ENCODE measurements at places on chromosomes 2 and 18.

GRCh38 chr2:73700131-73700611 is 37.0 kb downstream of the TPRKB start:
- no peak for DNase-seq

- DNase-seq: no peak
Measured at GRCh38 chr2:233915128-233915527, 2.0 kb upstream of the TRPM8 start.

GRCh38 chr2:80459028-80459427 is 154.5 kb upstream of the LRRTM1 start:
- no peak for DNase-seq

- DNase-seq: no peak
Measured at GRCh38 chr2:212428681-212429478, 109.7 kb downstream of the ERBB4 start.

GRCh38 chr18:39425172-39425850 is 1859.7 kb upstream of the CELF4 start:
- no peak for DNase-seq

DNA sequence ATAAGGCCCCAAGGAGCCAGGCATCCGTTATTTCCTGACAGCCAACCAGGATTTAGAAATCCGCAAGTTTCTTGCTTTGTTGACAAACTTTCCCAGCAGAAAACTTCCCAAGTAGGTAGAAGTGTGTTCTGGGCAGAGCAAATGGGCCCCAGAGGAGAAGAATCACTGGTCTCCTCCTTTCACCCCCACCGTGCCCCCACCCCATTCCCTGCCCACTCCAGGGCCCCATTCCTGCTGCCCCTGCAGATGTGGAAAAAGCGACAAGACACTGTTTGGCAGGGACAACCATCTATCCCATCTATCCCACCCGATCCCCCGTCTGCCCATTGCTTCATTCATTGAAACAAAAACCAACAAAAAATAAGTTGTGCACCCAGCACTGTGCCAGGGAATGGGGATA is 10.2 kb upstream of the FAHD2A start:
- no peak for DNase-seq

DNA sequence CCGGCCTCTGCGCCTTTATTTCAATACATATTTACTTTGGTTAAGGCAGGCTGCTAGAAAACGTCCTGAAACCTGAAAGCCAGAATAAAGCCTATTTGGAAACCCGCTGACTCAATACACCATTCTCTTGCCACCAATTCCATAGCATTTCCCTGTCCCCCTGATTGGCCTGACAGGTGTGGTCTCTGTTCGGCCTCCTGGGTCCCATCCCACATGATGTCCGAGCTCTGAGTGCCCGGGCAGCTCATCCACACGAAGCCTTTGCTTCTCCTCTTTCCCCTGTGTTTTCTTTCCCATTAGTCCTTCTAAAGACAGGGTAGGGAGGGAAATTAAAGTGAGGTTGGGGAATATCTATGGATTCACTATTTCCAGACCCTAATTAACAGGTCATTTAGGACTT is 42.6 kb upstream of the ZNF516 start:
- DNase-seq: no peak

DNA sequence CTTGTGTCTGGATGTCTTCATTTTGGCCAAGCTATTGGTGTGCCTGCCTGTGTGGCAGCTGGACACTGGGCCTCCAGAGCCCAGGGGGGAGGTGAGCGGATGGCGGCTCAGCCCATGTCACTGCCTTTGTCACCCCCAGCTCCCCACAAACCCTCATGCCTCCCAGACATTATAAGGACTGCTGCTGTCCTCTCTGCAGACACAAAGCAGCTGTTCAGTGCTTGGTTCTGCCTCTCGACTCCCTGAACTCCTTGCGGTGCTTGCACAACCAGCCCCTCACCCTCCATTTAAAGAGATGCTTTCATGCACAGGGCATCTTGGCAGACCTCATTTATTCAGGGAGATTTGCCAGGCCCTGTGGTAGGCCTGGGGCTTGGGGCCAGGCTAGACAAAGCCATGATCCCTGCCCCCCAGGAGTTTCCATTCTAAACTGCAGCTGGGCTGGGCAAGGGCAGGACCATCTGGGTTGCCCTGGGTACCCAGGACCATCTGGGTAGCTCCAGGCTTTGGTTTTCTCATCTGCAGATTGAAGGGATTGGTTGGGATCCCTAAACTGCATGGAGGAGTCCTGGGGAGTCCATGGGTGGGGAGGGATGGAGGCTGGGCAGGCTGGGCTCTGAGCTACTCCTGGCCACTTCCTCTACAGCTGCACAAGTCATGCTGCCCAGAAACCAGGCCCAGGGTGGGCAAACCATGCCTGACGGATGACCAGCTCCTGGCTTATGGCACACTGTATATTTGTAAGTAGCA is 168.5 kb downstream of the CELF4 start:
- DNase-seq: no peak

DNA sequence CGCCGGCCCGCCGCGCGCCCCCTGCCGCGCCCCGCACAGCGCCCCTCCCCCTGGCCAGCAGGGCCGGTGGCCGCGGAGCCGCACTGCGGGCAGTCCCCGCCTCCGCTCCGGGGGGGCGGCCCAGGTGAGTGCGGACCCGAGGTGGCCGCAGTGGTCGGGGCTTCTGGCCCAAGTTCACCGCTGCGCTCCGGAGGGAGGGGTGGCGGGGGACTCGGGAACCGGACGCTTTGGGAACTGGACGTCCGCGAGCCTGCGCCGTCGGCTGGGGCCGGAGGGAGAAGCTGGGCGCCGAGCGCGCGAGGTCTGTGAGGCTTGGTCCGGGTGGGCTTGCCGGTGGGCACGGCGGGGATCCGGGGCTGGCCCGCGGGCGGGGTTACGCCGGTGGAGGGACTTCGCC is 591 bp upstream of the LDLRAD4 start:
- no peak for DNase-seq

DNA sequence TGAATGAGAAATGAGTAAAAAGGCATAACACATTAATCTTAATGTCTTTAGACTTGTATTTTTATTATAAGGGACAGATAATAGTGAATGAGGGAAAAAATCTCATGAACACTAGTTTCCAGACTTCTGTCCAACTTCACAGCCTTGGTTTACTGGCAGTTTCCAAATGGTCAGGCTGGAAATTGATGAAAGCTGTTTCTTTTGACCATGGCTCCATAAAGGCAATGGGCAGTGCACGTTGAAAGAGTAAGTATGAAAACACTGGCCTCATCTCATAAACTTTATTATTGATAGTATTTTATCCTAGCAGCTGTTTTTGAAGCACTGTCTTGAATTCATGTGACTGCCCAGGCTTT is 23.1 kb downstream of the BCL2L11 start:
- no peak for DNase-seq

- DNase-seq: no peak
Measured at GRCh38 chr2:240463866-240464481, 28.5 kb downstream of the GPC1 start.

DNA sequence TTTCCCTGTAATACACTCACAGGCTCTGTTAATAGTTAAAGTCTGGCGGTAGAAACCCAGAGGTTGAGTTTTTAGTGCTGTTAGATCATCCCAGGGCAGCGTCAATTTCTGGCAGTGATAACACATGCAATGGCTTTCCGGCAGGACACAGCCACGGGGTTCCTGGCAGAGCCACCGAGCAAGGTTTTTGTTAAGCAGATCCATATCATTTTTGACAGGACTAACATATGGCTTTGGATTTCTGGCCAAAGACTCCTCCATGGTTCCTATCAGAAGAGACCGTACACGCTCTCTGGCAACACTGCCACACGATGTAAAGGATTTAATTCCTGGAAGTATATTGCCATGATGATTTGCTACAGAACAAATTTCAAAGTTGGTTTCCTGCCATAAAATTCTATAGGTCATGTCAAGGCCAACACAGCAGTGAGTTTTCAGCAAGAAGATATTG is 854.3 kb downstream of the LRRTM4 start:
- DNase-seq: no peak

GRCh38 chr2:143730155-143730952 is 601.1 kb downstream of the ARHGAP15 start:
- DNase-seq: no peak

- DNase-seq: no peak
Measured at GRCh38 chr2:117956036-117956796, 57.7 kb downstream of the CCDC93 start.

GRCh38 chr2:1718339-1719220 is 25.7 kb downstream of the PXDN start:
- no peak for DNase-seq

DNA sequence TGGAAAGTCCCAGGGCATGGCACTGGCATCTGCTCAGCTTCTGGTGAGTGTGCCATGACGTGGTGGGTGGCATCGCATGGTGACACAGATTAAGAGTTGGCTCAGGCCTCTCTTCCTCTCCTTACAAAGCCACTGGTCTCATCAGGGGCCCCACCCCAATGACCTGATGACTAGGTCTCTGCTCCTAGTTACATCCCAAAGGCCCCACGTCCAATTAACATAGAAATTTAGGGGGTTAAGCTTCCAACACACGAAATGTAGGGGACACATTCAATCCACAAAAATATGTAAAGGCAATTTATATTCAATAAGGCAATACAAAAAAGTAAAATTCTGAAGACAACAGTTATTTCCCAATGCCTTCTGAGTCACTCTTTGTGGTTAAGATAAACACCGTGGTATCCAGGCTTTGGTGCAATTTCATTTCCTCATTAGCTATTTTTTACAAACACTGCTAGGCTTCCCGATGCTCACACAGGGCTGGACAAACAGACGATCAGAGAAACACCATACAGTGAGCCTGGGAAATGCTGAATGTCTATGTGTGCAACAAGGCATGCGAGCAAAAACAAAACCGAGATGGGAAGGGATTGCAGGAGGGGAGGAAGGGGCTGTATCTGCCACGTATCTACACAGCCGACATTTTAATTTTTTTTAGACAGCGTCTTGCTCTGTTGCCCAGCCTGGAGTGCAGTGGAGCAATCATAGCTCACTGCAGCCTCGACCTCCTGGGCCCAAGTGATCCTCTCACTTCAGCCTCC is 67.2 kb downstream of the MBP start:
- DNase-seq: peak; percentile 90

GRCh38 chr18:56431551-56431950 is 206.8 kb downstream of the TXNL1 start:
- no peak for DNase-seq

GRCh38 chr18:36667811-36668210 is 161.0 kb downstream of the TPGS2 start:
- DNase-seq: no peak

DNA sequence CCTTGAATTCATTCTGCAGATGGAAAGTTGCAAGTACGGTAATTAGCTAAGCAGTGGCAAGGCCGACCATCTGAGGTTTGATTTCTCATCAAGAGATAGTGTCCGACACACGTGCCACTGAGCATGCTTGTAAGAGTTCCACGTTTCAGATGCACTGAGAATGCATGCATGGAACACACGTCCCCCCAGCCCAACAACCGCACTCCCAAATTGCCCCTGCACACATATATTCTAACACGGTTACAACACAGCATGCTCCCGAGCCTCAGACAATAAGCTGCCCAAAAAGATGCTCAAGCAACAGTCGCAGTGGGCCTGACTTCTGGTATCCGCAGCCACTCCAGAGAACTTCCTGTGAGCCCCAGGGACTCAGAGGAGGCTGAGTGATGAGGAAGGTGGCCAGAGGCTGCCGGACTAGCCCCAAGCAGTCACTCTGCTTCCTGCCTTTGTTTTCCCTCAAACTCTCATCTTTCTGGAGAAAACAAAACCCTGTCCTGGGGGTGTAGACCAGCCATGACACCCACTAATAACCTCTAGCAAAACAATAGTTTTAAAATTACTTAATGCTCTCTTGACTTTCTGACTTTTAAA is 204.0 kb downstream of the TGIF1 start:
- DNase-seq: no peak

DNA sequence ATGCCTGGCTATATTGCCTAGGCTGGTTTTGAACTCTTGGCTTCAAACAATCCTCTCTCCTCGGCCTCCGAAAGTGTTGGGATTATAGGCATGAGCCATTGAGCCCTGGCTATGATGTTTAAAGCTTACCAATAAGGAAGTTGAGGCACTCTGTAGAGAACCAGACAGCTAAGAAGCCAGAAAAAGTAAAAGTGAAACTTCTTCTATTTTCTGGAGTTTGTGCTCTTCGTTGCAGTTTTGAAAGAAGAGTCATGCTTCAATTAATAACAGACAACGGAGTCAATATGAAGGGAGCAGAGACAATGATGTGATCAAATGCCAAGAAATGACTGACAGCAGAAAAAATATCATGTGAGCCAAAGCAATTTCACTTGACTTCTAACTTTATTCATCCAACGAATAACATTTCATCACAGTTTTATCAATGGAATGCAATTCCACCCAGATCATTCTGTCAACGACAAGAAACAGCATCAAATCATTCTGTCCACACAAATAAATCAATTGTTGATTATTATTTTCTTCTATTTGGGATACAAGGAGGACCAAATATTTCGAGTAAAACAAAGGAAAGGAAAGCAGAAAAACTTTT is 175.5 kb upstream of the CELF4 start:
- DNase-seq: no peak

DNA sequence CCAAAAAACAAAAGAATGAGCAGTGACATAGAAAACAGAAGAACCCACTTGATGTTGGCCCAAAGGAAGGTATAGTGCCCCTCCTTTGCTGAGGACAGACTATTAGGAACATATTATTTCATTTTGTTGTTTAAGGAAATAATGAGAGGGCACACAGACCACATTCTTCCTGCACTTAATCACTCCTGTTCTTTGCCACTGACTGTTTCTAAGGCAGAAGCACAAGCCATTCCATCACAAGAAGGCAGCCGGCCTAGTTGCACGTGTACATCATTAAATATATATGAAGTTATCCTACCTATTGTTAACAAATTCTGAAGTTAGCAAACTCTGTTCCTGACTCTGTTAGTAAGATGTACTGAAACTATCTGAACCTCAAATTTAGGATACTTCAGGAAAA is 110.0 kb downstream of the LNPK start:
- no peak for DNase-seq

- DNase-seq: peak; percentile 86
Measured at GRCh38 chr2:191846515-191847476, at the start of gene CAVIN2. Gene CAVIN2, minus strand, starts transcription at chr2:191847088. Its CDS starts 163 bp downstream, at chr2:191846925.

GRCh38 chr18:38047820-38048219 is 482.2 kb upstream of the CELF4 start:
- no peak for DNase-seq

DNA sequence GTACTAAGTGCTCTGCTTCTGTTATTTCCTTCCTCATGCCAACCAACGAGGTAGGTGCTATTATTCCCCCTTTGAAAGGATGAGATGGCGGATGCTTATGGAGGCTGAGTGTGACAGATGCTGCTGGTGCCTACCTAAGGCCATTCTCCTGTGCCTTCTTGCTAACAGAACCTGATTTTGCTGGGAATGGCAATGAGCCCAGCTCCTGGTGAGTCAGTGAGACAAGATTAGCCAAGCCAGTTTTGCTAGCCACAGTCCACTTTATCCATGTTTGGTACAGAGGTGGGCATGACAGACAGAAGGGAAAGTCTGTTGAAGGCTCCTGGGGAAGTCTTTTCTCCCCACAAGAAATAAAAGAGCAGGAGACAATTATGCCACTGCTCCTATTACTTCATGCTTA is 43.7 kb upstream of the TMEM163 start:
- DNase-seq: no peak
